LHCN-M2 (cell line): ENCODE measurements at places on chromosomes 11 and 22. TPM values are rescaled to one million over a fixed set of nuclear protein-coding genes. Genes with fewer than 3 reads are reported as not detected.

Gene CASP5
- not detected in 2 replicates for total RNA-seq

DNA sequence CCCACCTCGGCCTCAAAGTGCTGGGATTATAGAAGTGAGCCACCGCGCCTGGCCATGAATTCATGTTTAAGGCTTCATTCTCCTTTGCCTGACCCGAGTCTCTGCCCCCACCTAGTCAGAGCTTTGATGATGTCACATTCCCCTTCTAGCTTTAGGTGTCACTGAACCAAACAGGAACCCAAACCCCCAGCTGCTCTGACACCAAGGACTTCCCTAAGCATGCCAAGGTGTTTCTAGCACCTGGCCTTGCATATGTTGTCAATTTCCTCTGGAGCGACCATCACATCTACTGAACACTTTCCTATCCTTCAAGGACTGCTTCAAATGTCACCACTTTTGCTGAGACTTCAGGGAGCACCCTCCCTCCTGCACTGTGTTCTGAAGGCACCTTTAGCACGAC is 2.3 kb downstream of the F2 start:
- no peak for DNase-seq

GRCh38 chr22:40430991-40431390 is 60.6 kb downstream of the SGSM3 start:
- DNase-seq, result no peak

- no peak for DNase-seq
These were observed 745 bp upstream of the FAM118A start for GRCh38 chr22:45308957-45309421.

GRCh38 chr22:30286813-30287647 is 2.3 kb downstream of the CASTOR1 start:
- no peak for DNase-seq

GRCh38 chr22:44621401-44622146 is 80.4 kb upstream of the PRR5 start:
- DNase-seq, result no peak

DNA sequence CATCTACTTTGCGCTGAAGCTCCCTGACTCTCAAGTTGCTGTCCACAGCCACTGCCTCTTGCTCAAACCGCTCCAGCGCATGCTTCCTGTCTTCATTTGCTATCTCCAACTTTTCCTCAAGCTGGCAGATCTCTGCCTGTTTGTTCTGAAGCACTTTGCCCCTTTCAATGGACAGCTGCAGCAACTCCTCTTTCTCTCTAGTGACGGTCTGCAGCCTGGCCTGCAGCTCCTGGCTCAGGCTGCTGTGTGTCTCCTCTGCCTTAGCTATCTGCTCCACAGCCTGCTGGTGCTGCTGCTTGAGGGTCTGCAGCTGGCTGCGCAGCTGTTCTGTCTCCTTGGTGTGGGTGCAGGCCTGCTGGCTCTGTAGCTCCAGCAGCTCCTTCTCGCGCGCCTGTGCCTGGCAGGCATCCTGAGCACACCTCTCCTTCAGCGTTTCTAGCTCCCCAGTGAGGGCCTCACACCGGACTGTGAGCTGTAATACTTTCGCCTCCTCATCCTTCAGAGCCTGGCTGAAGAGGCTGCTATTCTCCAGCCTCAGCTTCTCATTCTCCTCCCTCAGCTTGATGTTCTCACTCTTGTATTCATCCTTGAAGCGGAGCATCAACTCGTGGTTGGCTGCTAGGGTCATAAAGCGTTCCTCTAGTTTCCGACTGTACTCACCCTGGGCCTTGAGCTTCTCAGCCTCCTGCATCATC is 723 bp downstream of the CCDC89 start:
- peak; percentile 81 for DNase-seq

DNA sequence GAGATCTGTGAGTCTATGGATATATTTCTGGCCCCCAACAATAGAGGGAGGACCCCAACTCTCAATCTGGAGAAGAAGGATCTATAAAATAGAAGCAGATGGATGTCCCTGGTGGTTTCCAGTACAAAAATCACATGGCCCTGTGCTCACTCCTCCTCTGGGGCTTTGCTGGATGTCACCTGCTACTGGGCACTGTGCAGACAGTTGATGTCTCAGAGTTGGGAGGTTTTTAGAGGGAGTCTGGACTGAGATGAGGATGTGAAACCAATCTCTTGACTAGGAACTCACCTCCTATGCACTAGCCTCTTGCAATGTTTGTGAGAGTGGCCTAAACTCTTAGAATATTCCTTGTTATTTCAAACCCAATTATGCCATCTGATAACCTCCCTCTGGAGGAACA is 107.2 kb downstream of the SCN3B start:
- no peak for DNase-seq

GRCh38 chr22:19756288-19757128 is 4.1 kb upstream of the TBX1 start:
- no peak for DNase-seq

- peak; percentile 80 for DNase-seq
These were observed 149.1 kb upstream of the RAG2 start for GRCh38 chr11:36746886-36747710.

GRCh38 chr11:67604815-67605214 is 1.9 kb upstream of the NDUFV1 start:
- no peak for DNase-seq
